ENCODE measurements at places on chromosomes 13 and 19.
A peak's percentile ranks its signal among the peaks of the same experiment; 100 is the strongest.

- DNase-seq = no peak
Observed at GRCh38 chr13:53141336-53141735, 112.7 kb downstream of the OLFM4 start.

- no peak for DNase-seq
Observed at GRCh38 chr19:46482631-46483030, 11.3 kb upstream of the PNMA8A start.

- no peak for DNase-seq
Observed at GRCh38 chr19:6415591-6416190, 8.9 kb downstream of the KHSRP start.

GRCh38 chr19:35114353-35115176 is 1.1 kb upstream of the FXYD3 start:
- DNase-seq = peak; percentile 57

DNA sequence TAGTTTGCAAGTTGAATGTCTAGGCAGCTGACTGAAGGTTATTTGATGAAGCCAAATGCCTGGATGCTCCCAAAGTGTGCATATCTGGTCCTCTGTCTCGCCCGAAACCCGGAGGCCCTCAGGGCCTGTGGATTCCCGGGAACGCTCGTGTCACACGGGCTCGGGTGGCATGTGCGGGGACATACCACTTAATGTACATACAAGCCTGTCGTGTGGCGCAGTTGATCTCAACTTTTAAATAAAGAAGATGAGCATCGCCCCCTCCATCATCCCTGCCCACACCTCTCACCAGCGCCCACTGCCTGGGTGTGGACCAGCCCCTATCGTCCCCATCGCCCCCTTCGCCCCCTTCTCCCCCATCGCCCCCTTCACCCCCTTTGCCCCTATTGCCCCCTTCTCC is 33.9 kb downstream of the ATP11A start:
- DNase-seq = no peak

GRCh38 chr19:54556194-54556593 is 17.4 kb upstream of the LILRA2 start:
- no peak for DNase-seq

- peak; percentile 95 for DNase-seq
Observed at GRCh38 chr19:35712567-35713505, 5.0 kb upstream of the KMT2B start.

DNA sequence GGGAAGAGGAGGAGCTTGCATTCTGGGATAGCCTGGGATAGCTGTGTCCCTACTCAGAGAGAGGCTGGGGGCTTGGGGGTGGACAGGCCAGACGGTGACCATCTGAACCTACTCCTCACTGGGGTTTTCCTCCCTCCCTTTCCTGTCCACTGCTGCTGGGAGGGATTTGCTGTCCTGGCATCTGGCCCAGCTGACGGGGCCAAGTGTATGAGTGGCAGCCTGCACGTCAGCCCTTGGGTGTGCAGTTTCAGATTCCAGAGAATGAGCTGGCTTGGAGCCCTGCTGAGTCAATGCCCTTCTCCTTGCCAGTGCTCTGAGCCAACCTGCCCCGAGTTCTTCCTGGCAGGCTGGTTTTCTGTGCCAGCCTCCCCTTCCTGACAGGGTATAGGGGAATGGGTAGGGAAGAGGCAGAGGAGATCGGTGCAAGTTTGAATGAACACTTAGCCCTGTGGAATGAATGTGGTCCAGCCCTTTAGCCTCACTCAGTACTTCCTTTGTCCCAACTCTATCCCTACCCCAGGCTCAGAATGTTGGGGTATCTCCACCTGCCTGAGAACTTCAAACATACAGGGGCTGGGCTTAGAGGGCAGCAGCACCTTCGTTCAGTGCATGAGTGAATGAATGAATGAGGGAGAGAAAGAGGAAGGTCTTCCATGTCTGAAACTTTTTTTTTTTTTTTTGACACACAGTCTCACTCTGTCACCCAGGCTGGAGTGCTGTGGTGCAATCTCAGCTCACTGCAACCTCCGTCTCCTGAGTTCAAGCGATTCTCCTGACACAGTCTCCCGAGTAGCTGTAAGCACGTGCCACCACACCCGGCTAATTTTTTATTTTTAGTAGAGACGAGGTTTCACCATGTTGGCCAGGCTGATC is 1.8 kb upstream of the ANGPTL4 start:
- peak; percentile 11 for DNase-seq

DNA sequence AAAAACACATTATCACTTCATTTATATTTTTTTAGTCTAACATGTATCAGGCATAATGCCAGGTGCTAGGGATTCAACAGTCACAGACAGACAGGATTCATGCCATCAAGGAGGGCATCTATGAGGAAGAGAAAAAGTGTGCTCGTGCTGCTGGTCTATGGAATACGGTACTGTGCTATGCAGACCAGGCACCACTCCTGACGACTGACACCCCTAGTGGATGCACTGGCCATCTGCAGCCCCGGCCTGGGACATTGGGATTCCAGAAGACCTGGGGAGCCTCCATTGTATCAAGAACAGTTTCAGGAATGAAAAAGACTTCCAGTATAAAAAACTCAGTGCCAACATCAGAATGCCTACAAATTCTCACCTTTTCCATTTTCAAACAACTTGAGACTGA is 94.0 kb downstream of the KLF12 start:
- DNase-seq = no peak

Measured in activated CD4-positive, alpha-beta T cell treated with anti-CD3 and anti-CD28 coated beads, Interleukin-2, amount 50 U/mL, for 16 hours (primary cell).